HuH-7.5 (cell line): ENCODE measurements at places on chromosomes 3 and 15.

DNA sequence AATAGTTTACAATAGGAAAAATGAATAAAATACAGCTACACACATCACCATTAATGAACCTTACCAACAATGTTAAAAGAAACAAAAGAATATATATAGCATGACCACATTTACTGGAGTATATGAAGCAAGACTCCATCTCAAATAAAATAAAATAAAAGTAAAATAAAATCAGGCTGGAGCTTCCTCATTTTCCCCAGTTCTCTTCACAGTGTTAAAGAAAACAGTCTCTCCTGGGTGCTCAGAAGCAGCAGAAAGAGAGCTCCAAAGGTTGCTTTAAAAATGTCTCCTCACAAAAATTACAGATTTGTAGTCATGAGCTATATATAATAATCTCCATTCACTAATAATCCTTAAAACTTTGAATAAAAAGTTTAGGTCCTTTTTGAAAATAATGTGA lies 48.8 kb downstream of the PIK3CB start:
- DNase-seq, result no peak

GRCh38 chr15:88219623-88220022 lies 36.9 kb downstream of the NTRK3 start:
- DNase-seq, result no peak

DNA sequence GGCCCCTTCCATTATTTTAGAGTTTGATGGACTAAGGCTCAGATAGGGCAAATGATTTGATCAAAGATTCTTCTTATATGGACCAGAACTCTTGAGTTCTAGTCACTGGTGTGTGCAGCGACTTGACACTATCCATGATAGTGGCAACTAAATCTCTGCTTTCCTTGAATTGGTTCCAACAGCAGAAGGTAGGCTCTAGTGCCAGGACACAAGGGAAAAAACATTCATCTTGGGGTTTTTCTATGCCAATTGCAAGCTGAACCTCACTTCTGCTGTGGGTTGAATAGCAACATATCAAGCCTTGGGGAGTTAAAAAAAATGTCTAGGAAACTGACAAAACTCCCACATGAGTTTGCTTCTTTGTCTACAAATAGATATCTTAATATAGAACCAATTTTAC lies 35.1 kb downstream of the CTXND1 start:
- DNase-seq, result no peak

DNA sequence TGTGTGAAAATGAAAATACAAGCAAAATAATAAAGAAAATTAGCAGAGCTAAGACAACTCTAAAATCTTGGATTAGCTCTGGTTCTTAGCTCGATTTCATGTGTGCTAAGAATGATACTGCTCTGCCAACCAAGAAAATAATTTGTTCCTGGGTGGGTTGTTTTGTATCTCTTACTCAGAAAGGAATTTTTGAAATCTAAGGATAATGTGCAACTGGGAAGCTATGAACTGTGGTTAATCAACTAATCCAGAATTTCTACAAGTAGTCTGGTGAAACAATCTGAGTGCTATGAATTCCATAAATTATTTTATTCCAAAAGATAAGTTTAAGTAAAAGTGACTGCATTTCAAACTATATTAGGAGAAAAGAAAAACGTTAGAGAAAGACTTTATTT lies 92.0 kb downstream of the TFDP2 start:
- DNase-seq, result no peak

GRCh38 chr3:129348734-129349133 lies 70.1 kb downstream of the HMCES start:
- no peak for DNase-seq

GRCh38 chr3:175020101-175020500 lies 161.0 kb downstream of the NAALADL2 start:
- no peak for DNase-seq

GRCh38 chr3:148450819-148451218 lies 246.9 kb upstream of the AGTR1 start:
- DNase-seq, result no peak

DNA sequence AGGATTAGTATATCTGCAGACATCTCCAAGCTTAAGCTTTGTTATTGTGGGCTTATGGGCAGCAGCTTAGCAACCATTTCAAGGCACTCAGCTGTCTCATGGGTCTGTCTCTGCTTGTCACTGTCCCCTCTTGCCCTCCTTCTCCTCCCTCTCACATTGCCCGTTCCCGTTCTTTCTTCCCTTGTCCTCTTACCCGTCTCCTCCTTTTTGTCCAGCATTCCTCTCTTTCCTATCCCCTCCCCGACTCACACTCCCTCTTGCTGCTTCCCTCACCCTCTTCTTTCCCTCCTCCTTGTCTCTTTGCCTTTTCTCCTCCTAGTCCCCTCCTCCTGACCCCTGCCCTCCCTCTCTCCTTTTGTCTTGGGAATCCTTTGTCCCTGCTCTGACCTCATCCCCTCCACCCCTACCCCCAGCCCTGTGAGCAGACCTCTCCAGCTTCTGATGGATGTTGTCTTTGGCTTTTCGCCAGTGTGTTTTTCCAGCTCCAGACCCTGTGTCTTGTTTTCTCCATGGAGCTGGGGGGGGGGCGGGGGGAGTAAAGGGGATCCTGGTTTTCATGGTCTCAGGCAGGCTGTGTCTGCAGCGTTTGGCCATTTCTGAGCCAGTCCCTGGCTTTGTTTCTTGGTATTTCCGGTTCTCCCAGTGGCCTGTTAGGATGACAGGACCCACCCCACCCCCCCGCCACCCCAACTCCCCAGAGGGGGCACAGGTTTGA lies 47.9 kb upstream of the TRAK1 start:
- peak; percentile 45 for DNase-seq

DNA sequence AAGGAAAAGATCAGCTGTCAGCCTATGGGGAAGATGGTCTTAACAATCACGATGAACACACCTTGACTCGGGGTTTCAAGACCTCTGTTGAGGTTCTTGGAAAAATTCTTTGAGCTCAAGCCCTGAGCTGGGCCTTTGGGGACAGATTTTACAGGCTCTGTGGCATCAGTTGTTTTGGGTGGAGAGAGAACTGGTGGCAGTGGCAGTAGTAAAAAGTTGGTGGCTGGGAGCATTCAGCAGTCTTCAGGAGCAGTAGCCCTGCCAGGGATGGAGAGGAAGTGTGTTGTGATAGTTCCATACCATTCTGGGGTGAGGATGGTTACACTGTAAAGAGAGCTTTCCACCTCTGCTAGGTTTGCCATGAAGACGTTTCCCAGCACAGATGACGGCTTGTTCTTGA lies 4.9 kb upstream of the KY start:
- DNase-seq, result no peak

DNA sequence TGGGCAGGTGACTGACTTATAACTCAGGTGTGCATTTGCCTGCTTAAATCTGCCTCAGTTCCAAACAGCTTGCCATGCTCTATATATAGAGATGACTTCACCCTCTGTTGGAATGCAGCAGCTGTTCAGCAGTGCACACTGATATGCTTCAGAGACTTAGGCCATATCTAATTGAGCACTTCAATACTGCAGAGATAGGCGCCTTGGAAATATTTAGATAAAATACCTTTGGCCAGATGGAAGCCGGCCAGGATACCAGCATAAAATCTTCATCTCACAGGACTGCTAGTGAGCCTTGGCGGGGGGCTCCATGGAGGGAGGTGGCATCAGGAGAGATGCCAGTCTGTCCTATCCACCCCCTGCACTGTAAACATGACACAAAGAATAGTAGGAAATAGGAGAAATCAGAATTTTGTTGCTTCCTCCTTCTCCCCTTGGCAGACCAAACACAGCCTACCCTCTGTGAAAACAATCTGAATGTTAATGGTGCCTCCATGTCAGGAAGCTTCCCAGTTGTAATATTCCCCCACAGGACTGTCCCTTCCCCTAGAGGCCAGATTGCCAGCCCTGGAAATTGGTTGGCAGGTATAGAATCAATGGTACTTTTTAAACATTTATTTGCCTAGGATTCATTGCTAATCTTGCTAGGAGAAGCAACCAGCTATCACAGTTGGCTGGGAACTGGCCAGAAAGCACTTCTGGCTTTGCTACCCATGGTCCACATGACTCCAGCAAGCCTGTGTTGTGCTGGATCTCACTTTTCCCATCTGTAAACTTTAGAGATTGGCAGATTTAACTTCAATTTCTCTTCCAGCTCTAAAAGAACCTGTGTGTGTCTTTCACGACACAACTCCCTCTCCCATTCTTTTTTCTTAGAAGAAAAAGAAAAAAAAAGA lies 215.5 kb upstream of the KCNMB2 start:
- DNase-seq, result no peak

DNA sequence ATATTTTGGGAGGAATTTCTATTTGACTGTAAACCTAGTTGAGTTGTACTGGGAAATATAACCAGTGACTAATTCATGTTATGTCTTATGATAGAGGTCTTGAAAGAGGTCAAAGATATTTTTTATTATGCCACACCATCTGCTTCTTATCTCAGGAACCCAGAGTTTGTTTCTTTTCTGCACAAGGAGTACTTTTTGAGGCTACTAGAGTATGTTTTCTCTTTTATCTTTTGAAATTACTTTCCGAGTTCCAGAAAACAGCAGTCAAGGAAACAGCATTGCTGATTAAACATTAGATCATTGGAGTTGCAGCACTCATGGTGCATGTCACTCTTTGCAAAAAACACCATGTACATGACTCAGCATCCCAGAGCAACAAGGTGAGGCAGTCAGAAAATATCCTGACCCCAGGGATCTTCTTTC lies 645.8 kb upstream of the NR2F2 start:
- DNase-seq, result no peak

DNA sequence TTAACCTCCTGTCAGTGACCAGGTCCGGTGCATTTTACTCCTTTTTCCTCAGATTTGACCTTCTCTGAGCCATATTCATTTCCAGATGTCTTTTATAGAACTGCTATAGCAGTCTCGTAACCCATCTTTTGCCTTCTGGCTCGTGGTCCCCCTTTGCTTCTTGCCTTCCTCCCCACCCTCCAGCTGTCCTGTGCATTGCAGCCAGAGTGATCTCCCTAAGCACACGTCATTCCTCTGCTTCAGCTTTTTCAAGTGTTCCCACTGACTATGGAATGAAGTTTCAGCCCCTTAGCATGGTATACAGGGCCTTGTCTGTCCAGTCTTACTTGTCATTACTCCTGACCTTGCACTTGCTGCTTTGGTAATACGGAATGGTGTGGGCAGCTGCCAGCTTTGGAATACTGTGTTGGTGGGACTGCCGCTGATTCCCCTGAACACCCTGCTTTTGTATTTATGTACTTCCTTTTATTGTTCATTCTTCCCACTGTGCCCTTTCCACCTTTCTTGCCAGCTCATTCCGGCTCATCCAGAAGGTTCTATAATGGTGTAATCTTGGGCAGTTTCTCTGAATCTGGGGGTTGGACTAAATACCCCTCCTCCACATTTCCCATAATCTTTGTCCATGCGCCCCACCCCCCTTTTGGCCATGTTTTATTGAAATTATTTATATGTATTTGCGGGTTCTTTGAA lies 38.9 kb downstream of the SLC25A26 start:
- no peak for DNase-seq

DNA sequence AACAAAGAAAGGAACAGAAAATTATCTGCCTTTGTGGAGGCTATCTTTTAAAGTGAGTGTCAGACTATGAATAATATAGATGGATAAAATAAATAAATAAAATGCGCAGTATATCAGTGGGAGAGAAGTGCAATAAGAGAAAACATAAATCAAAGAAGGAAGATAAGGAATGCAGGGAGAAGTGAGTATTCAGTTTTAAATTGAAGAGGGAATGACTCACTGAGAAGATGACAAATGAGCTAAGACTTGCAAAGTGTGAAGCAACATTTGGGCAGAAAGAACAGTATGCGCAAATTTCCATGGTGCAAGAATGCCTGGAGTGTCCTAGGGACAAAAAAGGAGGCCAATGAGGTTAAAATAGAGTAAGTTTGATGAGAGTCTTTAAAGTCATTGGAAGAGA lies 1300.1 kb upstream of the ALCAM start:
- DNase-seq, result no peak
